Stimulated activated naive B cell treated with anti-CD40 and anti-IgM and Interleukin-4, amounts not matched to agents 10 μg/mL and 1 μg/mL and 100 μg/mL, for 72 hours (primary cell): ENCODE measurements at places on chromosomes 6 and 20.

- H3K27me3 ChIP-seq, result peaks cover 42% of the 10 kb centered on the region
Measured at GRCh38 chr20:10170261-10170660, 48.4 kb upstream of the SNAP25 start.

DNA sequence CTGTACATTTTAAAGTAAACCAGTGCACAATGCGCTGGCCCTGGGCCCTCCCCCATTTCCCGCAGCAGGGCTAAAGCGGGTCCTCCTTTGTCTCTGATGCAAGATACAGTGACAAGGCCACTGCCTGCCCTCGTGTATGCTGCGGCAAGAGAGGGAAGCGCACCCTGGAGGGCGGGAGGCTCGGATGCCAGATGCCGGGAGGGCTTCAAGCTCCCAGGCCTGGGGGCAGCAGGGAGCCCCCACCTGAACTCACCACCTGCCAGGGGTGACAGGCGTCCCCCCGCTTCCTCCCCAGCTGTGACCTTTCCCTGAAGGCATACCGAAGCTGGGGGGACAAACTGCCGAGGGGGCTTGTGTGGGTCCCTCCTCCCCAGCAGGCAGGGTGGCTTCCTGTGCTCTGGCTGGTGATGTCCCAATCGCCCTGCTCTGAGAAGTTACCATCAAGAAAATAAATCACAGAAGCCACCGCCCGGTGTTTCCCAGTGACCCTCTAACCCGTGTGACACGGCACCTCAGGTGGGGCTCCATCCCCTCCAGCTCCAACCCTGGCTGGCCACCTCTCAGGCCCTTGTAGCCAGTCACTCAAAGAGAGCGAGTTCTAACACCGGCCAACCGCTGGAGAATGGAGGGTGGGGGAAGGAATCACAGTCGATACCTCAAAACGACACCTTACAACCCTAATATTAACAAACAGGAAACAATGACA, 203.3 kb downstream of the PREX1 start:
- H3K36me3 ChIP-seq, result peaks cover 31% of the 10 kb centered on the region
- H3K27ac ChIP-seq, result peak overlapping the region; percentile 14
- peaks cover 12% of the 10 kb centered on the region for H3K4me1 ChIP-seq
- H3K4me3 ChIP-seq, result no peak overlapping the region

- peaks cover 26% of the 10 kb centered on the region for H3K36me3 ChIP-seq
- no peak for DNase-seq
- H3K4me3 ChIP-seq, result no peak overlapping the region
Measured at GRCh38 chr6:14567842-14568241, 450.3 kb downstream of the CD83 start.

- no peak for DNase-seq
- no peaks in the 10 kb centered on the region for H3K27me3 ChIP-seq
- H3K27ac ChIP-seq, result no peak overlapping the region
- H3K4me1 ChIP-seq, result no peaks in the 10 kb centered on the region
- H3K4me3 ChIP-seq, result no peak overlapping the region
Measured at GRCh38 chr6:52523378-52524142, 53.3 kb downstream of the TRAM2 start.

DNA sequence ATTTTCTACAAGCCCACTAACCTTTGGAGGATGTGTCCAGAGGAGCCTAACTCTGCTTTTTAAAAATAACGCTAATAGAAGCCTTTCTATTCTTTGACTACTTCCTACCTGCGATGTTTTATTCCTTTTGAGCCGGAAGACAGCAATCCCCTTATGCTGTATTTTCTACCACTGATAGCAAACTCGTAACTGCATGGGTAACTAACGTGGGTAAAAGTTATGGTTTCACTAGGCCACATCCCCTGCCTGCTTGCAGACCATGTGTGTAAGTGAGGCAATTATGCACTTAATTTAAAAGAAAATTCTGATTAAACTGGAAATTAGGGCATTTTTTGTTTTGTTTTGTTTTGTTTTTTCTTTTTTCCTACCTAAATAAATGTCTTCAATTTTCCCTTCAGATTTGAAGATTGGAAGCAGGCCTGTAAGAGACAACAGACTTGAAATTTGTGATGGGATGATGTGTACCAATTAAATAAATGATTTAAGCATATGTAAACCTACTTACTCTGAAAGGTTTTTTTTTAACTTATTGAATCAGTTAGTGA, 931 bp downstream of the UFL1 start:
- no peaks in the 10 kb centered on the region for H3K27me3 ChIP-seq
- no peak for DNase-seq
- H3K4me3 ChIP-seq, result peak overlapping the region; percentile 99
- H3K4me1 ChIP-seq, result peaks cover 7% of the 10 kb centered on the region
- H3K27ac ChIP-seq, result peak overlapping the region; percentile 100

DNA sequence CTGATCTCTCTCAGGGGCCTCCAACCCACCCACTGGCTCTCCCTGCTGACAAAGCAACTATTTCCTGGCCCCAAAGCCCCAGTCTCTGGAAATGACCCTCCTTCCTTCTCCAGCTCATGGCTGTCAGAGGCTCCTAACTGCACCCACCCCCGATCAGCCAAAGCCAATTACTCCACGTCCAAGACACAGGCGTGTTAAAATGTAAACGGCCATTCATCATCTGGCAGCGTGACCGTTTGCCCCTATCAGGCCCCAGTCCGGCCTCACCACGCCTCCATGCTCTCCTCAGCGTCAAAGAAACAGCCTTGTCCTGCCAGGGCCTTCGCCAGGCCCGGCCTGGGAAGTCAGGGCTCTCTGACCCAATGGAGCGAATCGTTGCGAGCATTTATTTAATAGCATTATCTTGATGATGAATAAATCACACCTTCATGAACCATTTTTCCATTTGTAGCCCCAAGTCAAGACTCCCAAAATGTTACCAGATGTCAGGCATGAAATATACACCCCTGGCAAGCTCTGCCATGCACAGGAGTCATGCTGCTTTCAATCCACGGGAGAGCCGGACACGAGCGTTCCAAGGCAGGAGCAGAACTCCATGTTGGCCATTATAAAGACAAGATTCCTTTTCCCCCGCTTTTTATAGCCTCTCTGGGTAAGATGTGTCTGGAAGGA, 17.7 kb downstream of the RIPOR3 start:
- H3K27ac ChIP-seq, result no peak overlapping the region
- H3K4me3 ChIP-seq, result no peak overlapping the region
- H3K27me3 ChIP-seq, result peaks cover 18% of the 10 kb centered on the region
- DNase-seq, result no peak

GRCh38 chr6:145375502-145375901, 359.8 kb downstream of the EPM2A start:
- H3K27me3 ChIP-seq, result no peaks in the 10 kb centered on the region
- H3K4me3 ChIP-seq, result no peak overlapping the region
- H3K27ac ChIP-seq, result no peak overlapping the region
- H3K4me1 ChIP-seq, result no peaks in the 10 kb centered on the region

DNA sequence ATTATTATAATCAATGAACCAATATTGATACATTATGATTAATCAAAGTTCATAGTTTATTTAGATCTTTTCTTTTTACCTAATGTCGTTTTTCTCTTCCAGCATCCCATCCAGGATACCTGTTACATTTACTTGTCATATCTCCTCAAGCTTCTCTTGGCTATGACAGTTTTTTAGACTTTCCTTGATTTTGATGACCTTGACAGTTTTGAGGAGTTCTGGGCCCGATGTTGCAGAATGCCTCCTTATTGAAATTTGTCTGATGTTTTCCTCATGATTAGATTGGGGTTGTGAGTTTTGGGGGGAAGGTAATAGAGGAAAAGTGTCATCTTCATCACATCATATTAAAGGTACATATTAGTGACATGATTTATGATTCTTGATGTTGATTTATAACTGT, 3.8 kb upstream of the SIRPD start:
- H3K27ac ChIP-seq, result no peak overlapping the region
- DNase-seq, result no peak
- H3K36me3 ChIP-seq, result peaks cover 3% of the 10 kb centered on the region
- H3K4me1 ChIP-seq, result peaks cover 10% of the 10 kb centered on the region

GRCh38 chr20:8808202-8808535, 260.7 kb upstream of the PLCB4 start:
- H3K4me1 ChIP-seq, result no peaks in the 10 kb centered on the region
- no peak overlapping the region for H3K4me3 ChIP-seq
- DNase-seq, result no peak
- H3K36me3 ChIP-seq, result no peaks in the 10 kb centered on the region
- H3K27ac ChIP-seq, result no peak overlapping the region

DNA sequence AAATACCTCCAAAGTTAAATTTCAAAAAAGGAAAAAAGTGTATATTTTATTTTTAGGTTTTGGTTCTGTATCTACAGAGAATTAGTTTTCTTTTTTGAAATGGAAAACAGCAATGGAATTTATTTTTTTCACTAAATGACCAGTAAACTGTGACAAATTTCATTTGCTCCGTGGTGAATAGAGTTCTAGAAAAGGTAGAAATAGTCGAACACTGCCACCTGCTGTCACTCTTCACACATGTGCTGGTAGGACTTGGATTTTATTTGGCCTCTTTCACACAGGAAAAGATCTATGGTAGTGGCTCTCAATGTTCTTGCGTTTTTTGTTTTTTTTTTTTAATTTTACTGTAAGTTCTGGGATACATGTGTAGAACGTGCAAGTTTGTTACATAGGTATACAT, 312.5 kb downstream of the EYA4 start:
- no peak overlapping the region for H3K27ac ChIP-seq
- no peaks in the 10 kb centered on the region for H3K36me3 ChIP-seq
- peaks cover 6% of the 10 kb centered on the region for H3K27me3 ChIP-seq
- peaks cover 4% of the 10 kb centered on the region for H3K4me1 ChIP-seq
- no peak for DNase-seq

GRCh38 chr20:62232194-62232593, 6.1 kb upstream of the OSBPL2 start:
- DNase-seq, result no peak
- peaks cover 3% of the 10 kb centered on the region for H3K27me3 ChIP-seq
- H3K36me3 ChIP-seq, result no peaks in the 10 kb centered on the region
- no peak overlapping the region for H3K27ac ChIP-seq

DNA sequence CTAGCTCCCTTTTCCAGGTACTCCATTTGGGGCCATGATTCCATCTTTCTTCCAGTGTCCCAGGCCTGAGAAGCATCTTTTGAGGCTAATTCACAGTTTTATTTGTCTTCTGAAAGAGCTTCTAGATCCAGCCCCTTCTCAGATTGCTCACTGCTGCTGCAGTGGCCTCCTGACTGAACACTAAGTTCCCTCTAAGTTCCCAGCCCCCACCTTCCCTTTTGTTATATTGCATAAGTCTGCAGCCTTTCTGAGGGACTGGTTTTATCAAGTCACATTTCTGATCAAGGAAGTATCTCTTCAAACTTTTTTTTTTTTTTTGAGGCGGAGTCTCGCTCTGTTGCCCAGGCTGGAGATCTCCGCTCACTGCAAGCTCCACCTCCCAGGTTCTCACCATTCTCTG, 10.7 kb downstream of the MAPRE1 start:
- peak overlapping the region; percentile 49 for H3K27ac ChIP-seq
- peaks cover 24% of the 10 kb centered on the region for H3K4me1 ChIP-seq
- H3K27me3 ChIP-seq, result no peaks in the 10 kb centered on the region
- H3K4me3 ChIP-seq, result no peak overlapping the region

- peaks cover 1% of the 10 kb centered on the region for H3K27me3 ChIP-seq
- H3K27ac ChIP-seq, result no peak overlapping the region
- H3K4me1 ChIP-seq, result peaks cover 16% of the 10 kb centered on the region
- no peak for DNase-seq
- no peaks in the 10 kb centered on the region for H3K36me3 ChIP-seq
Measured at GRCh38 chr6:16181439-16182297, 52.8 kb downstream of the MYLIP start.

DNA sequence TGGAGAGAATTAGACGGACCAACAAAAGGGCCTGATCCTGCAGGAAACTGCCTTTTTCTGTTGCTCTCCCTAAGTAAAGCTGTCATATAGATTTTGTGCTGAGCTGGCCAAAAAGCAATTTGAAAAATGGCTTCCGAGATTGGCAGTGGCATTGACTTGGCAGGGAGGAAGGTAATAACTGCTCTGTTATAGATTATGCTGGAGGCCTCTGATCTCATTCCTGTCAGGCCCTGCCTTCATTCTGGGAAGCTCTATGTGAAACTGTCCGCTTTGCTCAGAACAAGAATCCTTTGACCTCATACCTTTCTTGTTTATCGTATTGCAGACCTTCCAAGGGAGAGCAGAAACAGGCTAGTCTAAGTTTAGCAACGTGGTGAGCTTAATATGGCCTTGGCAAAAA, 234.4 kb downstream of the PHACTR1 start:
- no peaks in the 10 kb centered on the region for H3K36me3 ChIP-seq
- no peak overlapping the region for H3K4me3 ChIP-seq
- no peak overlapping the region for H3K27ac ChIP-seq

DNA sequence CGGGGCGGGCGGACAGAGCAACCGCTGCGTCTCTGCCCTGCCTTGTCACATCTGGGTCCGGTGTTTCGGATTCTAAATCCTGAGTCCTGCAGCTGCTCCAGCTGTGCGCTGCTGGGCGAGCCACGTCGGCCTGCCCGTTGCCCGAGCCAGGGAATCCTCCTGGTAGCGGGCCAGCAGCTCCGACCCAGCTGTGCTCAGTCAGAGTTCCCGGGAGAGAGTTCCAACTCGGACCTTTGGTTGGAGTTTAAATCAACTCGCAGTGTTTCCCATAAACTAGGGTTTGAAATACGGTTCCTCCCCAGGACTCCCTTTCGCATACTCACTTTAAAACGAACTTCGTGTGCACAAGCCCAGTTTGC, 315 bp upstream of the PDE10A start:
- H3K27ac ChIP-seq, result peak overlapping the region; percentile 92
- H3K27me3 ChIP-seq, result peaks cover 66% of the 10 kb centered on the region
- DNase-seq, result no peak
- peak overlapping the region; percentile 43 for H3K4me3 ChIP-seq

GRCh38 chr6:169249057-169249456, 4.6 kb downstream of the THBS2 start:
- no peaks in the 10 kb centered on the region for H3K36me3 ChIP-seq
- peaks cover 16% of the 10 kb centered on the region for H3K4me1 ChIP-seq
- H3K27ac ChIP-seq, result no peak overlapping the region
- H3K4me3 ChIP-seq, result no peak overlapping the region
- peaks cover 39% of the 10 kb centered on the region for H3K27me3 ChIP-seq
- no peak for DNase-seq

GRCh38 chr20:2749951-2750490, 50.4 kb downstream of the CPXM1 start:
- H3K4me3 ChIP-seq, result no peak overlapping the region
- H3K4me1 ChIP-seq, result peaks cover 24% of the 10 kb centered on the region
- H3K27ac ChIP-seq, result no peak overlapping the region
- no peaks in the 10 kb centered on the region for H3K36me3 ChIP-seq

DNA sequence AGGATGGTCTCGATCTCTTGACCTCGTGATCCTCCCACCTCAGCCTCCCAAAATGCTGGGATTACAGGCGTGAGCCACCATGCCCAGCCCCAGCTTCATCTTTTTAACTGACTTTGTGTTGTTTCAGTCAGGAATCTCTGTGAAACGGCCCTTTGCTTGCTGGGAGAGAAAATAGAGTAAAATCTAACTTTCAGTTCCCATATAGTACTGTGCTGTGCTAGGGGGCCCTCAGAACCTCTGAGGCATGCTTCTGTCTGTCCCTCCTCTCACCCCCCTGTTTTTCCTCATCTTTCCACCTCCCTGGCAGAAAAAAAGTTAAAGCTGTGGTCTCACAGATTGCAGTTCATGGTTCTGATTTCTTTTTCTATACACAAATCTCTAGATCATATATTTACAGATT, 48.4 kb downstream of the LRP11 start:
- H3K4me3 ChIP-seq, result no peak overlapping the region
- no peaks in the 10 kb centered on the region for H3K27me3 ChIP-seq
- DNase-seq, result no peak
- peaks cover 2% of the 10 kb centered on the region for H3K4me1 ChIP-seq
- no peak overlapping the region for H3K27ac ChIP-seq
- H3K36me3 ChIP-seq, result peaks cover 17% of the 10 kb centered on the region

- H3K4me1 ChIP-seq, result no peaks in the 10 kb centered on the region
- H3K36me3 ChIP-seq, result no peaks in the 10 kb centered on the region
- DNase-seq, result no peak
- no peak overlapping the region for H3K4me3 ChIP-seq
- H3K27me3 ChIP-seq, result no peaks in the 10 kb centered on the region
Measured at GRCh38 chr6:51578994-51579393, 508.4 kb downstream of the PKHD1 start.
